CD8-positive, alpha-beta memory T cell (primary cell): ENCODE measurements at places on chromosomes 5 and 9.

DNA sequence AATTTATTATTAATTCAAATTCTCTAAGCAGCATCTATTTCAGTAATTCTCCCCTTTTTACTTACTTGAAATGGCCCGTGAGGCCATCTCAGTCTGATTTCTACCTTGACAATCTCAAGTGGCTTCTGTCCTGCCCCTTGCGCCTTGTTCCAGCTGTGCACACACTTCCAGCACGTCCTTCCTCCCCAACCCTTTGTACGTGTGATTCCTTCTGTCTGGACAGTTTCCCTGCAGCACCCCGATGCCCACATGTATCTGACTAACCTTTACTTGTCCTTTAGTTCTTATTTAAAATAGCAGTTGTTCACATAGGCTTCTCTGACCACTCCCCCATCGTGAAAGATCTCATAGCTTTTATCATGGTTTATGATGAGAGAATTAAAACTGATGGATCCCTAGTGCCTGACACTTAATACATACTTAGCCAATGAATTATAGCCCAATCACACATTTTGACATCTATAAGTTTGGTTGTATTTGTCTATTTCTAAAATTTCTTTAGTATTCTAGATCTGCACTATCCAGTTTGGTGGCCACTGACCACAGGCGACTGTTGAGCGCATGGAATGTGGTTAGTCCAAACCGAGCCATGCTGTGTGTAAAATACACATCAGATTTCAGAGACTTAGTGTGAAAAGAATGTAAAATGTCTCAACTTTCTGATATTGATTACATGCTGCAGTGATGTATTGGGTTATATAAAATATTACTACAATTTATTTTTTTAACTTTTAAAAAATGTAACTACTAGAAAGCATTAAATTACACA lies 14.3 kb downstream of the ZBTB34 start:
- DNase-seq, result no peak

GRCh38 chr5:140827704-140828361 lies at the start of gene PCDHA6:
PCDHA6 (plus strand) TSS chr5:140827960; CDS start chr5:140828092, 132 bp downstream.
- no peak for DNase-seq

DNA sequence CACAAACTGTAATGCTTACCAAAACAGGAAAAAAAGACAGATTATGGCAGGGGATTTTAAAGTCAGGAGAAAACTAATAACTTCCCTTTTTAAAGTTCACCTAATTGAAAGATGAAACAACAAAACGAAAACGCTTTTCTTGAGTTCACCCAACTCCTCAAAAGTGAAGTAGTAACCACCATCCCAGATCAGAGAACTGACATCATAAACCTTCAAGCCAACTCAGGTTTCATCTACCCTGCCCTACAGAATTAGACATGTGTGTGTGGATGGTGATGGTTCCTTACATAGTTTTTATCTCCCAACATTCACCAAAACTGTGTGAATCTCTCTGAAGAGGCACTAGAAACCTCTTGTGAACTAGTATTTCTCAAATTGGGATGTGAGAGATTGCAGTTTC lies 195.2 kb upstream of the PTGER4 start:
- DNase-seq, result peak; percentile 15

GRCh38 chr5:145375521-145375920 lies 459.6 kb downstream of the PRELID2 start:
- DNase-seq, result no peak

GRCh38 chr5:88976914-88977313 lies 93.9 kb upstream of the MEF2C start:
- DNase-seq, result no peak

GRCh38 chr9:129840034-129840433 lies 4.8 kb downstream of the USP20 start:
- DNase-seq, result no peak

- DNase-seq, result no peak
Measured at GRCh38 chr5:138635708-138636107, 60.5 kb upstream of the HSPA9 start.

- DNase-seq, result no peak
Measured at GRCh38 chr5:111668477-111669414, 88.2 kb downstream of the NREP start.

- DNase-seq, result no peak
Measured at GRCh38 chr9:98771209-98771874, 25.0 kb downstream of the ANKS6 start.

DNA sequence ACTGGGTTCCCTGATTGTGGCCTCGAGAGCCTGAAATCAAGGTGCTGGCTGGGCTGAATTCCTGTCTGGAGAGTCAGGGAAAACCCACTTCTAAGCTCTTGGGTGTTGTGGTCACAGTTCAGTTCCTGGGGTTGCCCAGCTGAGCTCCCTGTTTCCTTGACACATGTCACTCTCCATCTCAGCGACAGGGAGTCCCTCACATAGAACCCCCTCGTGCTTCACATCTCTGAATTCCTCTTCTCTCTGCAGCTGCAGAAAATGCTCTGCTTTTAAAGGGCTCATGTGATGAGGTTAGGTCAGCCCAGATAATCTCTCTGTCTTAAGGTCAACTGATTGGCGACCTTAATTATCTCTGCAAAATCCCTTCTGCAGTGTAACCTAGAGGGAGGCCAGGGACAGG lies 53.5 kb upstream of the NFIL3 start:
- no peak for DNase-seq

DNA sequence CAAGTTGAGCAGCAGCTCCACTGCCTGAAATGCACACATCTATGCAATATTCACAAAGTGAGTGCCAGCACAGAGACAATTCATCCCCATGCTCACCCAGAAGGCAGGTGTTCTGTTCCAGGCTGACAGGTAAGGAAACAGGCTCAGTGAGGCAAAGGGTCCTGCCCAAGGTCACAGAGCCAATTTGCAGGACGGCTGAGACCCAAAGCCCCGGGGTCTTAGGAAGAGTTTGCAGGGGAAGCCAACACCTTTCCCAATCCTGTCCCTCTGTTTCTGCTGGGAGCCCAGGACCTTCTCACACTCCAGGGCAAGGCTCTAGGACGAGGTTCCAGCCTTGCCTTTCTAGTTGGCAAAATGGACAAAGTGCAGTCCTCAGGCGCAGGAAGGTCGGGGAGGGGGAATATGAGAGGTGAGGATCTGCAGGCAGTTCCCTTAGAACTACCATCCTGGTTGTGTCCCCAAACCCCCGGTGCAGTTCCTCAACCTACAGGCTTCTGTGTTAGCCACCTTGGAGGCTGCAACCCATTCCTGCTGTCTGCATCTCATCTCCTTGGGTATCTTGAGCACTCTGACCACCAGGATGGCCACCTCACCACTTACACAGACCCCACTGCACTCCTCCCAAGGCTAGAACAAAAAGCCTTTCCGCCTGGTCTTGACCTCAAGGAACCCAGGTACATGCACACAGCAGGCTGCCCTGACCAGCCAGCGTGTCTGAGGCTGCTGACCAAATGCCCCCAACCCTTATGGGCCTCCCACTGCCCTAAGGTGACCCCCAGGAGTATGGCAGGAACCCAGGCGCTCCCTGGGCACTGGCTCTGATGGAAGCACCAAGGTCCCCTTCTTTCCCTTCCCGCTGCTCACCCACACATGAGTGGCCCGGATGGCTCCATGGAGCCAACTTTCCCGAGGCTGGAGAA lies 1.9 kb upstream of the BRD3 start:
- no peak for DNase-seq

GRCh38 chr5:101626572-101626971 lies 669.5 kb downstream of the SLCO4C1 start:
- no peak for DNase-seq
